ENCODE measurements at places on chromosomes 6 and 20. TPM values are rescaled to one million over a fixed set of nuclear protein-coding genes. Genes with fewer than 3 reads are reported as not detected.

The C20orf204 gene
- total RNA-seq: 0.99 TPM

The SMIM28 gene
- total RNA-seq: not detected

The GRM4 gene
- total RNA-seq: 0.34 TPM

DNA sequence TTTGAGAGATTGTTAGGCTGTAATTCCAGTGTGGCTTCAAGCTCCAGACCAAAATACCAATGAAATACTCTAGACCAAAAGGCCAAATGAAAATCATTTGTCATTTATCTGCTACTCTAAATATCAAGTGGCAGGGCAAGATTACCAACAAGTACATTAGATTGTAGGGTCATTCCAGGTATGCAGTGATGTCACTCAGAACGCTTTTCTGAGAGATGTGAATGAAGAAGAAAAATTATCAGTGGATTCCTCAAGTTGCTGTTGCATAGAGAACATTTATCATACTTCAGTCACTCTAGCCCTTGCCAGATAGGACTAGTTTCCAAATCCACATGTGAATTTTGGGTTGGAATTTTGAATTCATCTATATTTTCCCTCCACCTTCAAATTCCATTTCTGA is 65.0 kb downstream of the ZFAND3 start:
- peak; percentile 76 for DNase-seq

DNA sequence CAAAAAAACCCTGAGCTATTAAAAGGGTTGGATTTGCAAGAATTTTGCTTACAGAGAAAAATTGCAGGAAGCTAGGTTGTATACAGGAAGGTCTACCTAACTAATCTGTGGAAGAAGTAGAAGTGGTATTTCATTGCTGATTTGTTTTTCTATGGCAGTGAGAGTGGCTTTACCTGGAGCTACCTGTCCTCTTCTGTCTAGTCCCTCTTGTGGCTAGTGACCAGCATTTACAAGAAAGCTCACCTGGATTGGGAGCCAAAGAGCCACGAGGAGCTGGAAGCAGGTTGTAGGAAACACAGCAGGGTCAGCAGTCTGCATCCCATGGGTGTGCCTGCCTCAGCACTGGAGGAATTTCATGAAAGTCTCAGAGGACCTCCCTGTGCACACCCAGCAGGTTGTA is 120.3 kb upstream of the RALGAPA2 start:
- DNase-seq: no peak

GRCh38 chr20:41038149-41038877 is 9.7 kb downstream of the TOP1 start:
- no peak for DNase-seq

DNA sequence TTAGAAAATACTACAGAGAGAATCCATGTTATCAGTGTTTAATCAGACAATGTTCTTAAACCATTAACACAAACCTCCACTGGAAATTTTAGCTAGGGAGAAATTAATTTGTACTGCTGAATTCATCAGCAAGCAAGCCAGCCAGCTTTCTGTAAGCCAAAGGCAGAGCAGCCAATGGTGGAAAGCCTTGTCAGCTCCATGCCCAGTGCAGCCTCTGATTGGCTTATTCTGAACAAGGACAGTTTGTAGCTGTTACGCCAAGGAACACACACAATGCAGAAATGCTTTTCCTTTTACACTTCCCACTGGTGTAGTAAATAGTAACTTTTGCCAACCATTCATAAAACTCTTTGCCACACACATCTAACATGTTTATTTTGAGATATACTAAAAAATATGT is 265.0 kb downstream of the TENT5A start:
- peak; percentile 22 for DNase-seq

DNA sequence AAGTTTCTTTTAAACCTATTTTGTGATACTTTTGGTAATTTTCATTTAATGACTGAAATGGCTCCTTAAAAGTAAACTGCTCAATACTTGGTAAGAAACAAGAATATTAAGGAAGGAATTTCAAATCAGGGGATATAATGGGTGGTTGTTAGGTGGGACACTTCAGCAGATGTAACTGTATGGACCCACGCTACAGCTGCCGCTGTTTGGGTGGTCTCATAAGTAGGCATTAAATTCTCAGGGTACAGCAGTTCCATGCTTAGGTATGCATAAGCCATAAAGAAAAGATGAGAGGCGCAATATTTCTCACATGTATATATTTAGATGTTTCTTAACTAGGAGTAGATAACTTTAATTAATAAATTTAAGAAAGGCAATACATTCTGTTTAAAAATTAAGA is 35.0 kb downstream of the COL19A1 start:
- DNase-seq: no peak

DNA sequence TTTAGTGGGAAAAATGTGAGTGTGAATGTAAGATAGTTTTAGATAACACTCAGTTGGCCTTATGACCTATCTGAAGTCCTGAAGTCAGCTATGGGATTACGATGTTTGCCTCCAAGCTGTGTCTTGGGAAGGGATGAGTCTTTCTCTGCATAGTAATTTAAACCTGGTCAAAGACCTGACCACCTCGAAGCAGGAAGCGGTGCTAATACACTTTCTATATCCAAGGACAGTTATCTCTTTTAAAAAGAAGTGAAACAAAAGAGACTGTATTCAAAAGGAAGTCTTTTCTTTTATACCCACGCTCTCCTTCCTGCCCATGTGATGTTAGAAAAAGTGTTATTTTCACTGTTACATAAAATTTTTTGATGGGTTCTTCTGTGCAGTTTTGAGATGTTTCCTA is 94.9 kb downstream of the JARID2 start:
- DNase-seq: no peak

Data from astrocyte (in vitro differentiated cells and primary cell).